ENCODE measurements at places on chromosomes 5 and 9.

DNA sequence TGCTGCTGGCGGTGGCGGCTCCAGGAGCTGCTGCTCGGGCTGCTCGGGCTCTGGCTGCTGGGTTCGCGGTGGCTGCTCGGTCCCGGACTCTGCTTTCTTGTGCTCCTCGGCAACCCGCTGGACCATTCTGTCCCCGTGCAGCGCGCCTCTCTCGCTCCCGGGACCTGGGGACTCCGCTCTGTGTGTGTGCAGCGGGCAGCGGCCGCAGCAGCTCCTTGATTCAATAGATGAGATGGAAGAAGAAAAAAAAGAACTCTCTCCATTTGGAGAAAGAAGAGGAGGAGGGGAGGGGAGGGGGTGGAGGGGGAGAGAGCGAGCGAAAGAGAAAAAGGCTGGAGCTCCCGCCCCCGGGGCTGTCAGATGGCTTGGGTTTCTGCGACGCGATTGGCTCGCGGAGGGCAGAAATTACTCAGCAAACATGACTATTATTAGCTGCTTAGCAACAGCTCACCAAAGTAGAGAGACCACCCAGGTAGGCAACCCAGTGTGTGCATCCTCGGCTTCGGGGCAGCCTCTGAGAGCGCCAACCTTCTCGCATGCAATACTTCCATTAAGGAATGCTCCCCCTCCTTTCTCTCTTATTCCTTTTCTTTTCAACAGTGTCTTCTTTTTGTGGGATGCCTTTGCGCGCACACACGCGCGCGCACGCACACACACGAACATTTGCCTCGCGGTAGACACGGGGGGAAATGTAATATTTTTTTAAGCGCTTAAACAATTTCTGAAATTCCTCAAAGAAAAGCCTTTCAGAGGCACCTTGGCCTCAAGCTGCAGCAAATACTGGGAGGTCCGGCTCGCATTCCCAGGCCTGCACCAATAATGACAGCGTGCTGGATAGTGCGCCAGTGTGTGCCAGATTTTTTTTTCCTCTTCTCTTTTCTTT is 7.6 kb downstream of the PTCH1 start:
- peak; percentile 41 for DNase-seq

DNA sequence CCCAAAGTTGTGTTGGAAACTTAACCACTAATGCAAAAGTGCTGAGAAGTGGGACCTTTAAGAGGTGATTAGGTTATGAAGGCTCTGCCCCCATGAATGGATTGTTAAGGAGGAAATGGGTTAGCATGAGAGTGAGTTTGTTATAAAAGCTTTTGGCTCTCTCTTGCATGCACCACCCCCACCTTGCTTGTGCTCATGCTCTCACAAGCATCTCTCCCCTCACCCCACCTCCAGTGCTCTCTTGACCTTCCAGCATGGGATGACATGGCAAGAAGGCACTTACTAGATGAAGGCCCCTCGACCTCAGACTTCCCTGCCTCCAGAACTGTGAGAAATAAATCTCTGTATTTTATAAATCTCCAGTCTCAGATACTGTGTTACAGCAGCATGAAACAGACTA is 52.8 kb downstream of the RICTOR start:
- DNase-seq, result no peak

DNA sequence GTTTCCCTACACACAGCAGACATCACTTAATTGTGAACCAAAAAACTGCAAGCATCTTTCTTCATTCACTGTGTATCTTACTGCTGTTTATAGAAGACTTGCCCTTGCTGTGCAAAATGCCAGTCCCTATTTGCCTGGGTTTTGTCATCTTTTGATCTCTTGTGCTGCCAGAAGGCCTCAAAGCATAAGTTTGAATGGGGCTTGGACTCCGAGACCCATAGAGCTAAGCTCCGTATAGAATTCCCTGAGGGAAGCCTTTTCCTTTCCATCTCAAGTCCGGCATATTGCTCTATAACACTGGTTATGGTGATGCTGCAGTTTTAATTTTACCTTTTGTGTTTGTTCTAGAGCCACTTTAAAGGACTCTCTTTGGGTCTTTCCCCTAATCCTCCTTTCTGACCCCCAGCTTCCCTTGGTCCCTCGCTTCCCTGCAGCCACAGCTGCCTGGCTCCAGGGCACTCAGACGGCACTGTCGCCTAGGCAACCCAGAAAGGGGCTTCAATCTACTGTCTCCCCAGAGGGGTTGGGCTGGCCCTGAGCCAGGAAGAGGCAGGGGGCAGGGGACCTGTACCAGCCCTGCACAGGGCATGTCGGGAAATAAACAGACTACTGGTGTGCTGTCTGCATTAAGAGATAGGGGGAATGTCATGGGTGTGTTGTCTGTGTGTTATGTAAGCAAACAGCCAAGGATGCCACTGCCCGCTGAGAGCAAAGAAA is 73.4 kb upstream of the MELK start:
- no peak for DNase-seq

DNA sequence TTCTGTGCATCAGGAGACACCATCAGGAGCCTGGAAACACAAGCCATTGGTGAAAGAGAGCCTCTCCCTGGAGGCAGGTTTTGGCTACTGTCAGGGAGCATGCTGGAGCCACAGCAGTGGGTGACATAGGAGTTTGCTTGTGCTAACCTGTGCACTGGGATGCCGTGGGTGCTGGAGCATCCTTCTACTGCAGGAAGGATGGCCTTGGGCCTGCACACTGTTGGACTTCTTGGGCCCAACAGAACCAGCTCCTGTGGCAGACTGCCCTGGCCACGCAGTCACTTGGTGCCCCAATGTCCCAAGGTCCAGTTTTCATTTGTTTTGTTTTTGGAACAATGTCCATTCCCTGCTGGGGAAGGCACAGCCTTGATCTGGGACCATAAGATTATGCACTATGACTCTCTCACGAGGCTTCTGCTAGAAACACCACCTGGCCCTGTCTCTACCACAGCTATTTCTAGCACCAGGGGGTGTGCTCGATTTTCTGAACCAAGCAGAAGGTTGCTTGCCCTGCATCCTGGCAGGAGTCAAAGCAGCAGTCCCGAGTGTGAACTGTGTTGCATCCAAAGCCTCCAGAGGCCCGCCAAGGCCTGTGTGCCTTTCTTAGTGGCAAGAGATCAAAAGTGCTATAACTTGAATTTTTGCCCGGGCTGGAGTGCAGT is 5.5 kb upstream of the LTC4S start:
- no peak for DNase-seq

GRCh38 chr9:70011366-70011765 is 32.3 kb upstream of the MAMDC2 start:
- DNase-seq, result no peak

GRCh38 chr5:170534177-170534576 is 30.4 kb downstream of the KCNIP1 start:
- no peak for DNase-seq

DNA sequence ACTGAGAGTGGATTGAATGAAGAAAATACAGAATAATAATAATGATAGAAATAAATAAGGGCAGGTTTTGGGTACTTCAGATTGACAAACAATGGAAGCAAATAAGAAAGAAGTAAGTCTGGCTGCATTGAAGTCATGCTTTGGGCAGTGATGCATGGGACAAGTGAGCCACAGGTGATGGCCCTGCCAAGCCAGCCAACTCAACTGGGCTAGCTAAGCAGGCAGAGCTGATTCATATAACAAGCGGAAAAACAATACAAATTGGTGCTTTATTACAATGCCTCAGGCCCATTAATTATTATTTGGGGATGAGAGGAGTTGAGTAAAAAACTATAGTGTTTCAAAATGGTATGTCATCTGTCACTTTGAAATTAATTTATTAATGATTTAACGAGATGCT is 502.0 kb downstream of the CDH12 start:
- DNase-seq, result no peak

- DNase-seq, result no peak
These were observed 150.2 kb downstream of the KIAA0825 start for GRCh38 chr5:94467954-94468930.

DNA sequence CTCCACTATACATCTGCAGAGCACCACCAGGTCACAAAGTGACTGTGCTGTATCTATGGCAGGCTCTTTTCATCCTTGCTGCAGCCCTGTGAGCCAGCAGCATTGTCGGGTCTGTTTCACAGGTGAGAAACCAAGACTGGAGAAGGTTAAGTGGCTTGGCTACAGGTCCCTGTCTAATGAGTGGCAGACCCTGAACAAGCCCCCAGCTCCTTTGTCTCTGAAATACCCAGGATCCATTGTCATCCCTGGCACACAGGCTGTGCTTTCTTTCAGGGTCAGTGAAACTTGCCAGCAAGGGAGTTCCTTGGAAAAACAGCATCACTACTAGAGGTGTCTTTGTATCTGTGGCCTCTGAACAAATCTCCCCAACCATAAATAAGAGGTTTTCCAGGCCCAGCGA is 27.6 kb upstream of the CXCL14 start:
- DNase-seq, result no peak
